ENCODE measurements at places on chromosomes 6 and 20. TPM values are rescaled to one million over a fixed set of nuclear protein-coding genes. Genes with fewer than 3 reads are reported as not detected.

The MYL9 gene
- total RNA-seq: 97.5 TPM

The CALHM6 gene
- total RNA-seq: 0.83 TPM

The NNAT gene
- 2.8 TPM for total RNA-seq

The CALHM5 gene
- 10.6 TPM for total RNA-seq

The SYNDIG1 gene
- total RNA-seq: not detected

The C6orf15 gene
- not detected for total RNA-seq

The HSPA12B gene
- total RNA-seq: not detected

The SRSF12 gene
- total RNA-seq: 0.36 TPM

The SIRPB2 gene
- total RNA-seq: not detected

The ELOVL2 gene
- total RNA-seq: 10.6 TPM

The PAX1 gene
- not detected for total RNA-seq

The FAM50B gene
- total RNA-seq: 3.9 TPM

The SCGN gene
- not detected for total RNA-seq

The RAD21L1 gene
- under 0.01 TPM for total RNA-seq

The CYB5R4 gene
- total RNA-seq: 4.7 TPM

The SLA2 gene
- not detected for total RNA-seq

The TENT5A gene
- total RNA-seq: 10.8 TPM

The BHLHE23 gene
- not detected for total RNA-seq

The ADAM33 gene
- under 0.01 TPM for total RNA-seq

The TCP11 gene
- 0.56 TPM for total RNA-seq

The MEI4 gene
- not detected for total RNA-seq

The CPNE5 gene
- not detected for total RNA-seq

The PRSS16 gene
- total RNA-seq: not detected

The NRSN1 gene
- total RNA-seq: not detected

The SNX21 gene
- total RNA-seq: 11.1 TPM

The RFX6 gene
- not detected for total RNA-seq

The SIGLEC1 gene
- not detected for total RNA-seq

The MOXD1 gene
- total RNA-seq: 10.6 TPM

The DUSP15 gene
- not detected for total RNA-seq

The CTAGE9 gene
- not detected for total RNA-seq

The COL21A1 gene
- not detected for total RNA-seq

The CCDC170 gene
- total RNA-seq: 0.54 TPM

The GJA10 gene
- not detected for total RNA-seq

The C20orf144 gene
- total RNA-seq: under 0.01 TPM

The TPD52L1 gene
- 10.8 TPM for total RNA-seq

The CSNK2B gene
- total RNA-seq: 218 TPM

The MAP1LC3A gene
- total RNA-seq: 10.0 TPM

The TXLNB gene
- under 0.01 TPM for total RNA-seq

The PRND gene
- not detected for total RNA-seq

The MUCL3 gene
- total RNA-seq: not detected

The PRR18 gene
- not detected for total RNA-seq

The WFDC2 gene
- total RNA-seq: not detected
